Psoas muscle (tissue), 8 donors: ENCODE measurements at places on chromosomes 1 and 21. TPM values are rescaled to one million over a fixed set of nuclear protein-coding genes. Genes with fewer than 3 reads are reported as not detected.

PBX1 gene
- total RNA-seq = 59.8 TPM

- no peak for DNase-seq
Measured at GRCh38 chr1:44453798-44454349, 48.8 kb downstream of the RNF220 start.

DNA sequence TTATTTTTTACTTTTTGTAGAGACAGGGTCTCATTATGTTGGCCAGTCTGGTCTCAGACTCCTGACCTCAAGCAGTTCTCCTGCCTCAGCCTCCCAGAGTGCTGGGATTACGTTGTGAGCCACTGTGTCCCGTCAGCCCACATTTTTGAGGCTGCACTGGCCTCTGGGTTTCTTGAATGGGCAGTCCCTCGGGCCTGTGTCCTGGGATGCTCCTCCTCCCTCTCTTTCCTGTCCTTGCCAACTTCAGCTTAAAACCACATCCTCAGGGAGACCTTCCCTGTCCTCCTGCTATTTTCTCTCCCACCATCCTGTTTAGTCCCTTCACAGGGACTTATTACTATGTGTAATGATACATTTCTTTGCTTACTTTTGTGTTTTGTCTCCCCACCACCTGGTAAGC lies 31.4 kb upstream of the LYST start:
- no peak for DNase-seq

DNA sequence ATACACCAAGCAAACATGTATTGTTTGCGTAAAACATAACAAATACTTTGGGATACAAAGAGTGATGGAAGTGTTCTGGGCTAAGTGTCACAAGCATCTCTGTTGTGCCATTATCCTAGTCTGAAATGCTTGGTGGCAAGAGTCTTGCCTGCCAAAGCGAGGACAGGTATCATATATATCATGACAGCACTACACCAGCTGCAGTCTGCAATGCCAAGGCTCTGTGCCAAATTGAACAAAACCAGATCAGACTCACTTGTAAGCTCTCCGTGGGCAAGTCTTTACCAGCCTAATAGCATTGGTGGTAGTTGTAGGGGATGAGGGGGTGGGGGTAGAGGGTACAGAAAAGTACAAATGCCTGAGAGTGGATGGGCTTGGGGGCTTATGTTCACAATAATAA lies 119.2 kb downstream of the RWDD3 start:
- no peak for DNase-seq

DNA sequence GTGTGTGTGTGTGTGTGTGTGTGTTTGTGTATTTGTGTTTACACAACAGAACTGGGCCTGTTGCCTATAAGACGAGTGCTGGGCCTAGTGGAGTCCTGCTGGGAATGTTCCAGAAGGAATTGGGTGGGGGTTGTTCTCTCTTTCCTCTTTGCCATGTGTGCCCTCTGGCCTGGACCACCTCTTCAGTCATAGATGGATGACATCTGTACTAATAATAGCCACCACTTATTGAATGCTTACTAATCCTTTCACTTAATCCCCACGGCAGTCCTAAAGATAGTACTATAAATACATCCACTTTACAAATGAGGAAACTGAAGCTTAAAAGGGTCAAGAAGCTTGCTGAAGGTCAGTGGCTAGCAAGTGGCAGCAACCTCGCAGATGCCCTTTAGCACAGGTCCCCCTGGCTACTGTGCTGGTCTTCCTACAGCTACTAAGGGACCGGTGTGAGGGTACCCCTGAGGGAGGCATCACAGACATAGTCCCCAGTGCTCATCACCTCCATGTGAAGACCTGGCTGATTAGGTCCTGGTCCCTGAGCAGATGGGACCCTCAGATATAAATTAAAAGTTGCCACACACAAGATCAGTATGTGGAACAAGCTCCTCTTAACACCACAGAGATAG lies 55.2 kb upstream of the KIF1B start:
- DNase-seq = no peak
